Activated naive CD4-positive, alpha-beta T cell treated with Interleukin-2 at 50 U/mL for 16 hours (primary cell): ENCODE measurements at places on chromosomes 13 and 19.

DNA sequence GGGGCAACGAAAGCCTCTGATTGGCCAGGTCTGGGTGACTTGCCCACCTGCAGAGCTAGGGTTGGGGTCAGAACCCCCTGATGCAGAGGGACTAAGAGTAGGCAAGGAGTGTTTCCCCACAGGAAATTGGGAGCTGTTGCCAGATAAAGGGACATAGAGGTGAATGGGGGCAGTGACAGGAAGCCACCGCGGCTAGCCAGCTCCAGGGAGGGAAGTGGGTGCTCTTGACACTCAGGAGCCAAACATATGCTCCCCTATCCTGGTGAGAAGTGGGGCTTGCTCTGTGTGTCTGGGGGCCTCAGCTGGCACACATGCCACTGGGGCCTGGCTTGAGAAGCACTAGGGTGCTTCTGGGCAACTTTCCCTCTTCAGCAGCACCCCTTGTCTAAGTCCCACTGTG lies 26.0 kb downstream of the WDR88 start:
- no peak for DNase-seq

DNA sequence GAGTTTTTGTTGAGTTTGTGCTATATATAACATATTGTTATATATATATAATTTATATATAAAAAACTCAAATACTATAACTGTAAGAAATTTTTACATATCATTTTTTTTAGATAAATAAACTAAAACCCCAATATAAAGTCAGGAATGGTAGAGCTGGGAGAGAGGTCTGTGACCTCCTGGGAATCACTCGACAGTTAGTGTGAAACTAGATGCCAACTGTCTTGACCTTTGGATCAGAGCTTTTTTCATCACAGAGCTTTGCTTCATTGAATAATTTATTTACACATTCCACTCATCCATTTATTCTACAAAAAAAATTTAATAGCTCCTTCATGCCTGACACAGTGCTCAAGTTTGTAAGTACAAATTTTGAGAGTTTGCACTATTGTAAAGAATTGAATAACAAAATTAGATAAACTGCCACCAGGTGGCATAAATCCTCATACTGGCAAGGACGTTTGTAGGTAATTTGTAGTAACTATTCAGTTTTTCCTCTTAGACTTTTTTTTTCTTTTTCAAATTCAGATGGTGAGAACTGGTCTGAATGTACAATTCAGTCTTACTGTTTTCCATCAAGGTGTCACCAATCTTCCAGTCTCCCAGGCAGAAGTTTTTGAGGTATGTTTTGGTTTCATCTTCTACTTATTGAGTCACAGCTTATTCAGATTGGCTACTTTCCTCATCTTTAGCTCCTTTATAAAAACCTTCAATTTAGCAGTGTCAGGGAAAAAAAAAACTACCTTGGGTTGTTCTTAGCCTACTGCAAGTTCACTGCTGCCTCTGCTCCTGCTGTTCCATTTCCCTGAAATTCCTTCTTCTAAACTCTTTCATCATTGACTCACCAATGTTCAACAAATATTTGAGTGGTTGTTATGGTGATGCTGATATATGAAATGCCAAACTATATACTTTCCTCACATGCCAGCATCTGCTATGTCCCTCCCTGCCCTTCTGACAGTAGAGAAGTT lies 28.7 kb downstream of the LACC1 start:
- DNase-seq, result no peak

- DNase-seq, result no peak
These were observed 273.4 kb downstream of the GPC6 start for GRCh38 chr13:93499991-93500390.

- no peak for DNase-seq
These were observed 14.6 kb downstream of the GJB2 start for GRCh38 chr13:20178156-20178555.

GRCh38 chr13:23504180-23504579 lies 66.0 kb upstream of the TNFRSF19 start:
- DNase-seq, result no peak

DNA sequence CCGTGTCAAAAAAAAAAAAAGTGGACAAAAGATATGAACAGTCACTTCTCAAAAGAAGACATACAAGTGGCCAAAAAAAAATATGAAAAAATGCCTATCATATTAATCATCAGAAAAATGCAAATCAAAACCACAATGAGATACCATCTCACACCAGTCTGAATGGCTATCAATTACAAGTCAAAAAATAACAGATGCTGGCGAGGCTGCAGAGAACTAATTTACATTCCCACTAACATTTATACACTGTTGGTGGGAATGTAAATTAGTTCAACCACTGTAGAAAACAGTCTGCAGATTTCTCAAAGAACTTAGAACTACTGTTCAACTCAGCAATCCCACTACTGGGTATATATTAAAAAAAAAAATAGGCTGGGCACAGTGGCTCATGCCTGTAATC lies 26.5 kb upstream of the FOXO1 start:
- no peak for DNase-seq

- DNase-seq, result no peak
These were observed 402.7 kb downstream of the IRS2 start for GRCh38 chr13:109383683-109384082.

GRCh38 chr13:74979703-74980102 lies 502.3 kb downstream of the TBC1D4 start:
- DNase-seq, result no peak

DNA sequence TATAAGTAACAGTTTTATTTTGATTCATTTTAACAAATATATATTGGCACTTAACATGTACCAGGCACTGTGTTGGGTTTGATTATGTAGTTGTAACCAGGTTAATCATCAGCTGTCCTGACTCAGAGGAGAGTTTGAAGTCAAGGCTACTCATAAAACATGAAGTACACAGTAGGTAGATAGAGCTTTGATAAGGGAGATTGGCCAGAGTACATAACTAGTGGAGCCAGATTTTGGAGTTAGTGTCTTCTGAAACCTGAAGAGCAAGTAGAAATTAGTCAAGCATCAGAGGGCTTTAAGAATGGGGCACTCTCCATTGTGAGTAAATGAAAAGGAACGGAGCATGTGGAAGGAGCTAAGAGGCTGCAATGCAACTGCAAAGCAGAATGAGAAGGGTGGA lies 333.9 kb downstream of the RFC3 start:
- no peak for DNase-seq

DNA sequence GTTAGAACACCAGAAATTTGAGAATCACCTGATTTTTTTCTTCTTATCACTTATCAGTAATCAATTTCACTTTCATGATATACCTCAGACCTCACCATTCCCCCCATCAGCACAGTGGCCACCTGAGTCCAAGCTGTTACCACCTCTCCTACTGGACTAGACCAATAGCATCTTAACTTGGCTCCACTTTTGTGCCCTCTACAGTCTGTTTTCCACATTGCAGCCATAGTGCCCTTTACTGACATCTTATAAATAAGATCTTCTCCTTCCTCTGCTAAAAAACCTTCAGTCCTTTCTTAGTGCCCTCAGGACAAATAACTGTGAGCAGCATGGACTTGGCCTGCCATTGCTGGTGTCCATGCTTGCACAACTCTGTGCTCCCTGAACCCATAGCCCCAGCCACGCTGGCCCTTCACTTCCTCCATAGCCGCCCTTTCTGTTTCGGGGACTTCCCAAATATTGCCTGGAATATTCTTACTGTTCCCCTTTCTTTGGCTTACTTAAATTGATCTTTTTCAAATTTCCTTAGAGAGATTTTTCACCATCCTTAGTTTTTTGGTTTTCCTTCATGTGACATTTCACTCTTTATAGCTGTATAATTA lies 380.8 kb downstream of the LMO7 start:
- DNase-seq, result no peak

DNA sequence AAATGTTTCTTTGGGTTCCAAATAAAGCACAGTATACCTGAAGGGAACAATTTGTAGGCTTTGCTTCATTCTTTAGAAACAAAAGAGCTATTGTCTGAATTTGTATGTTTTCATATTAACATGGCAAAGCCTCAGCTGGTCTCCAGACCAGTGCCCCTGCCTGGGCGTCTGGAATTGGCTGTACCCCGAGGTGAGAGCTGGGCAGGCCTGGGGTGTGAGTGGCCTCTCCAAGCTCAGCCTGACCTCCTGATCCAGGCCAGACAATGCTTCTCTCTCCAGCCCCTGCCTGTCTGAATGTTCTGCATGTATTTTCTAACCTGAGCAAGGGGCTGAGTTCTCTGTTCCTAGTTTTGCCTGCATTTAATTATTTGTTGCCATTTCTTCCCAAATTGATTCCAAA lies 66.3 kb upstream of the MCF2L start:
- DNase-seq, result no peak

DNA sequence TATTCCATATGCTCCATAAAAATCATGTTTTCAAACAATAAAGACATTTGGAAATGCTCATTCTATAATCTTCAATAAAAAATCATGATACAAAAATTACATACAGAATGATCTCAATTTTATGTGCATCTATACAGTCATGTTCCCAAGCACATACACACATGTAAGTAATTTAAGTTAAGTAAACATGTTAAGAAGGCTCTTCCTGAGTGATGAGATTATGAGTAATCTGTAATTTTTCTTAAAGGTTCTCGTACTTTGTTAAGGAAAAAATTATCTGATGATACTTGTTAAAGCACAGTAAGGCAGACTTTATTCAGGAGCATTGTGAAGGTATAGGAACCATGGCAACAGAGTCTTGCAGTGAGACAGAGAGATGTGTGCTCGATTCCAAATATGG lies 30.0 kb upstream of the DLEU7 start:
- DNase-seq, result no peak

GRCh38 chr13:51679616-51680015 lies 95.4 kb downstream of the WDFY2 start:
- DNase-seq, result no peak

- no peak for DNase-seq
These were observed 943.0 kb upstream of the PCDH9 start for GRCh38 chr13:68173111-68173510.

GRCh38 chr19:6519289-6519688 lies 11.5 kb upstream of the TNFSF9 start:
- DNase-seq, result no peak

DNA sequence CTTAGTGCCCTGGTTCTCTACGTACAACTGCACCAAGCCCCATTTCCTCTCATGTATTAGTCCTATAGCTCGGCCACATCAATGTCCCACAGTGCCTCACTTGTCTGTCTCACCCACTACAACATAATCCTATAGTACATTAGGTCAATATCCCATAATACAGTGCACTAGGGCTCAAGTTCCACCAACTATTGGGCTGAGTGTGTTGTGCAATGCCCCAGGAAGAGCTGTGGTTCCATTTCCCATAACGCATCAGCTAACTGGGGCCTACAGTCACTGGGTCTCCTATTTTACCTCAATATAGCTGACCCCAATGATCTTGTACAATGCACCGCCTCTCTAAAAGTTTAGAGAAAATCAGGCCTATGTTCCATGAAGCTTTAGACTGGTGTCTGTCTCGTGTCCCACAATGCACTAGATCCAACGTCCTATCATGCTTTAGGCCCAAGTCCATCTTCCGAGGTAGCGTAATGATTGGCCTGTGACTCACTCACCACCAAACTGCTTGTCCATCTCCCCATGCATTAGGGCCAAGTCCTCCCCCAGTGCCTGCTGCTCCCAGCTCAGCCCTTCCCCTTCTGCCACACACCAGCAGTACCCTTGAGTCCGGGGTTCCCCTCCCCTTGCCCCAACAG lies 21.8 kb downstream of the TSKS start:
- no peak for DNase-seq

- DNase-seq, result no peak
These were observed 21.4 kb downstream of the ARID3A start for GRCh38 chr19:947090-947706.

DNA sequence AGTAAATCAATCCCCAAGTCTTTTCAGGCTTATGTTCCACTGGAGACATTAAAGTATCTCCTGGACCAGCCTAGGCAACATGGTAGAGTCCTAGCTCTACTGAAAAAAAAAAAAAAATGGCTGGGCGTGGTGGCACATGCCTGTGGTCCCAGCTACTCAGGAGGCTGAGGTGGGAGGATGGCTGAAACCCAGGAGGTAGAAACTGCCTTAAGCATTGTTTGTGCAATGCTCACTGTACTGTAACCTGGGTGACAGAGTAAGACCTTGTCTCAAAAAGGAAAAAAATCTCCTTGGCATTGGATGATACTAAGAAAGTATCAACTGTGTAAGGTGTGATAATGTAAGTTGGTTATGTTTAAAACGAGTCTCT lies 8.8 kb downstream of the KLK8 start:
- no peak for DNase-seq
